Right forelimb (tissue), 1 donor: ENCODE measurements at places on chromosomes 13 and 19.

- no peak for DNase-seq
Observed at GRCh38 chr13:111604097-111604496, 283.7 kb downstream of the TEX29 start.

GRCh38 chr19:16470911-16471811 lies 609 bp downstream of the EPS15L1 start:
- no peak for DNase-seq

GRCh38 chr19:8512115-8512967 lies 1.6 kb downstream of the ZNF414 start:
- DNase-seq, result no peak

DNA sequence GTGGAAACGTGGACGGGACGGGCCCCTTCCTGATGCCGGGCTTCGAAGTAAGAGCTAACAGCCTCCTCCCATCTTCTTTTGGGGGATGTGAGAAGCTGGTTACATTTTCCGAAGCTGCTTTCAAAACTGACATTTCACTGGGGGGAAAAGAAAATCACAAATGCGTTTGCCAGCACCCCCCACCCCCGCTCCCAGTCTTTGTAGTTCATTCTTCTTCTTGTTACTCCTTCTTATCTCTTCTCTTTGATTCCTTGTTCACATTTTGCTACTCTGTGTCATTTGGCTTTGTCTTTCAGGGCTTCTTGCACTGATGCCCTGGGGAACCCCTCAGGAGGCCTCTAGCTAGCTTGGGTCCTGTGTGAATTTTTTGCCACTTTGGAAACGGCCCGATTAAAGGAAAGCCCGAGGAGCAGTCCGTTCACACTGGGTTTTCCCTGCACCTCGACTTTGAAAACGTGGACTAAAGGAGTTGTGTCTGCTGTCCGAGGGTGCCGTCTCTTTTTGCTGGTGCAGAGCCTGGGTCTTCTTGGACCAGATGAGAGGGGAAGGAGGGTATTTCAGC lies 1.3 kb downstream of the CARM1 start:
- DNase-seq, result no peak

- no peak for DNase-seq
Observed at GRCh38 chr13:19055611-19056010, 126.0 kb downstream of the TUBA3C start.

DNA sequence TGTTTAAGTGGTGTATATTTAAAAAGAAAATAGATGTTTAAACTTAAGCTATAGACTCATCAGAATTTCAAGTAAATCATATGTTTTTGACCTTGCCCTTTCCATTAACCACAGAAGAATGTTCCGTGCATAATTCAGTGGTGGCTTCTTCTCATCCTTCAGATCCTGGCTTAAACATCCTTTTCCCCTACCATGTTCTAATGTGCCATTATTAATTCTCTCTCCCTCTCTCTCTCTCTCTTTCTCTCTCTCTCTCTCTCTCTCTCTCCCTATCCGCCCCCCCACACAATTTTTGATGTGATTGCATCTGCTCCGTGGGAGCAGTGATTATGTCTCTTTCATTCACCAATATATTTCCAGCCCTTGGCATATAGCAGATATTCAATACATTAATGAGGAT lies 116.4 kb downstream of the DCLK1 start:
- DNase-seq, result no peak

DNA sequence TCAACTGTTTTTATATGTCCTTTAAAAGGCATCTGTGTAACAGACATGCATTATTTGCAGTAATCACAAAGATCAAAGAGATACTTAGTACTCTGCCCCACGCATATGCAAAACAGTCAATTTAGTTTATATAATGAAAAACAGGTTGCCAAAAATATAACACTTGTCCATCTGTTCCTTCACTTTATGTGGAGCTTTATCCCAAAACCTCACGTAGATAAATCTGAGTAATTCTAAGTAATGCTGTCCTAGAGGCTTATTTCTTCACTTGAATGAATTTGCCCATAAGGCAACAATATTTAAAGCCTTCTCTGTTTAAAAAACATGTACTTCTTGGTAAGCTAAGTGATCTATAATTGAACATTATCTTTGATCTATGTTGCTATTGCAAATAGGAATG lies 20.3 kb upstream of the SLITRK6 start:
- DNase-seq, result no peak

DNA sequence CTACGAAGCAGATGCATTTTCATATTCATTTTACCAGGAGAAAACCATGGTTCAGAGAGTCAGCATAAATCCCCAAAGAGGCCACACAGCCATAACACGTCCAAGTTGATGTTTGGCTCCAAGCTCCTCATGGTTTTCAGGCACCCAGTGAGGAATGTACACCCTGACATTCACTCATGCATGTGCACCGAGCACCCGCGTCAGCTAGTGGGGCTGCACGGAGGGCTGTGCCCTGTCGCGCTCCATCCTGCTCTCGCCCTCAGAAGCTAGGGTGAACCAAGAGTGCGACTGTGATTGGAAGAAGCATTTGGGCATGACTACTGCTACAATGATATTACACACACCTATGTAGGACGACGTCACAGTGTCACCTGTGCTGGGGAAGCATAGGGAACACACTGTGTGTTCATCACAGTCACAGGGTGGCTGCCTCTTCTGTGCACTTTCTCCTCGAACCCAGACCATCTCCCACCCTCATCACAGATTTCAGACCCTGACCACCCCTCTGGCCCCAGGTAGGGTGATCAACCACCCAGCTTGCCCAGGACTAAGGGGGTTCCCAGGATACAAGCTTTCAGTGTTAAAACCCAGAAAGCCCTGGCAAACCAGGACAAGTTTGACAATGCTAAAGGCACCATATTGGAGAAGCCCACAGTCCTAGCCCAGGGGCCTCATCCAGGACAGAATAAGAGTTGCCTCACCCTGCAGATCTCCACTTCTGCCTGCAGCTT lies 148.6 kb upstream of the ZNF507 start:
- DNase-seq, result no peak

GRCh38 chr19:33375156-33375836 lies 1.8 kb downstream of the CEBPG start:
- DNase-seq, result no peak

GRCh38 chr19:45591004-45591637 lies 6.5 kb upstream of the OPA3 start:
- no peak for DNase-seq

DNA sequence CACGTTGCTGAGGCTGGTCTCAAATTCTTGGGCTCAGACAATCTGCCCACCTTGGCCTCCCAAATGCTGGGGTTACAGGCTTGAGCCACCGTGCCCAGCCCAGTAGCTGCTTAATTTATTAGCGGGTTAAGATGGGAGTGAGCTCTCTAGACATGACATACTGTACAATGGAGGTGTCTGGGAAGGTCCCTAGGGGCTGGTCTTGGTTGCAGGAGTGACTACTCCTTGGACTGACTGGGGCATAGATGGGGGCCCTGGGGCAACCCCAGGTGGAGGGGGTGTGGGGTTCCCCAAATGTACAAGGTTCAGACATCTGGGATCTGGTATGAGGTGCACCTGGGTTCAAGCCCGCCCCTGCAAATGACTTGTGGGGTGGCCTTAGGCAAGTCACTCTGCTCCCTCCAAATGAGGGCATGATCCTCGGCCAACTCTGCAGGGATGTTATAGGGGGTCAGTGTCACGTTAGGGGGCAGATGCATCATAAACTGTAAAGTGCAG lies 12.8 kb downstream of the CIB3 start:
- no peak for DNase-seq

- peak; percentile 53 for DNase-seq
Observed at GRCh38 chr19:46924874-46925547, 64.2 kb downstream of the ARHGAP35 start.

- DNase-seq, result no peak
Observed at GRCh38 chr19:58518256-58519086, 1.1 kb downstream of the ZBTB45 start.

DNA sequence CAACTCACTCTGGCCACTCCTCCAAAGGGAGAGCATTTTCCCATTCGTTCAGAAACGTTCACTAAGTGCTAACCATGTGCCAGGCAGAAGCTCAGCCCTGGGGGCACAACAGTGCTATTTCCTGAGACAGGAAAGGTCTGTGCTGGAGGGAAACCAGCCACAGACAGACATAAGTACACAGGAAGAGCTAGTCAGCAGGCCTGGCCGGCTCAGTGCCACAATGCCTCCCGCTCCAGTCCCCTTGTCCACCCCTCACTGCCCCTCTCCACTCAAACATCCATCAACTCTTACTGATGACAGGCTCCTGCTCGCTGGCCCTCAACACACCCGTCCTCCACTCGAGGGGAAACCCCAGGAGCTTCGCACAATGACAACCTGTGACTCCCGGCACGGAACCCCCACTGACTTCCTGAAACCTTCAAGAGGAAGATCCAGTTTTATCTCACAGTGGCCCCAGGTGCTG lies 11.3 kb upstream of the PLA2G4C start:
- DNase-seq, result peak; percentile 49

- no peak for DNase-seq
Observed at GRCh38 chr19:3108775-3109174, 14.6 kb downstream of the GNA11 start.

DNA sequence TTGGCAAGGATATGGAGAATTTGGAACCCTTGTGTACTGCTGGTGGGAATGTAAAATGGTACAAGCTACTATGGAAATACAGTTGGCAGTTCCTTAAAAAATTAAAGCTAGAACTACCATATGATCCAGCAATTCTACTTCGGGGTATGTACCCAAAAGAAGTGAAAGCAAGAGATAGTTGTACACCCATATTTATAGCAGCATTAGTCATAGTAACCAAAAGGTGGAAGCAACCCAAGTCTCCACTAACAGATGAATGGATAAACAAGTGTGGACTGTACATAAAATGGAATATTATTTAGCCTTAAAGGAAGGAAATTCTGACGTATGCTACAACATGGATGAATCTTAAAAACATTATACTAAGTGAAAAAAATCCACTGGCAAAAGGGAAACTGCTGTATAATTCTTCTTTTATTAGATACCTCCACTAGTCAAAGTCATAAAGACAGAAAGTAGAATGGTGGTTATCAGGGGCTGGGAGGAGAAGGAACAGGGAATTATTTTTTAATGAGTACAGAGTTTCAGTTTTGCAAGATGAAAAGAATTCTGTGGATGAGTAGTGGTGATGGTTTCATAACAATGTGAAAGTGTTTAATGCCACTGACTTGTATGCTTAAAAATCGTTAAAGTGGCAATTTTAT lies 141.6 kb downstream of the RXFP2 start:
- no peak for DNase-seq

DNA sequence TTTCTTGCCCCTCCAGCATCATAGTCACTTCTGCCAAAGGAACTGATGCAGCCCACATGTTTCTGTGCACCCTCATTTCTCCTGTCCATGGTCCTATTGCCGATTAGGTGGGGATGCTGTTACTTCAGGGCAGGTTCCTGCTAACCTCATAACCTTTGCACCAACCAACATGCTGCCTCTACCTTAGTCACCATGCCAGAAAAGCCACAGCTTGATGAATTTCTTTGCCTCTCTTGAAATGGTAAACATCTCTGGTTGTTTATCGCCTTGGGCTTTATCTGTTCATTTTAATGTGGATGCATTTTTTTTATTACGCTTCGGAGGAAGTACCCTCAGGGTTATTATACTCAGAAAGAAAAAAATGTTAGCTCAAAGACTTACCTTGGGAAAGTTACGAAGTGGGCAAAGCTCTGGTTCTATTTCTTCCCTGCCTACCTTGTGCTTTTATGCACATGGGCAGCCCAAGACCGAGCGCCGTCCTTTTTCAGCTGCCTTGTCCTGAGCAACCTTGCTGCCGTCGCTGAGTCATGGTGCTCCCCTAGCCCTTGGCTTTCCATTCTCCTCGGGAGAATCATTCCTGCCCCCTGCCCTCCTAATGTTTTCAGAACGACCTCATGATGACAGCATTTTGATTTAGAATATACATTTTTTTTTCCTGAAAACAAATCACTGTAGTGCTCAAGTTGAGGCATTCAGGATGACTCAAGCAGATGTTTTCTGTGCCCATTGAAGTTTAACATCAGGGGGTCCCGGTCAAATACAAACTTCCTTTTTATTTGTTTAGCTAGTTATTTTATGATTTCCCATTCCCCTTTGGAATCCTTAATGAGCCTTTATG lies 280.0 kb downstream of the SHISA2 start:
- DNase-seq, result no peak

DNA sequence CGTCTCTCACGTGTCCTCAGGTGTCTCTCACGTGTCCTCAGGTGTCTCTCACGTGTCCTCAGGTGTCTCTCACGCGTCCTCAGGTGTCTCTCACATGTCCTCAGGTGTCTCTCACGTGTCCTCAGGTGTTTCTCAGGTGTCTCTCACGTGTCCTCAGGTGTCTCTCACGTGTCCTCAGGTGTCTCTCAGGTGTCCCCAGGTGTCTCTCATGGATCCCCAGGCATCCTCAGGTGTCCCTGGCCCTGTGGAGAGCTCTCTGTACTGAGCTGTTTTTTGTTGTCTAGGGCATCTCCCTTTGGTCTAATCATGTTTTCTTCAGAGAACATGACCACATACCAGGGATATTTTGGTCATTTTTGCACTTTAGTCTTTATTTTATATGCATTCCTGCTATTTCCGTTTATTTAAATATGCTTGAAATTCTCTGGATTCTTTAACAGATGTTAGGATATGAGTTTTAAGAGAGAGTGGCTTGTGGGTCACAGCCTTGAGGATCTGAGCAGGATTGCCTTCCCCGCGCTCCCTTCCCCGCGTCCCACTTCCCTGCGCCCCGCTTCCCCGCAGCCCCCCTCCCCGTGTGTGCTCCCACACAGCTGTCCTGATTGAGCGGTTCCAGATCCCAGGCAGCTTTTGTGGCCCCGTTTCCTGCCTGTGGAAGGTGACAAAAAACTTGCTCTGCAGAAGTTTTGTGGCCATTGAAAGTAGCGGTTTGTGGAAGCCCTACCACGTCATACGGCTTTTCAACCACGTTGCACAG lies 31.9 kb downstream of the ATP4B start:
- DNase-seq, result no peak

DNA sequence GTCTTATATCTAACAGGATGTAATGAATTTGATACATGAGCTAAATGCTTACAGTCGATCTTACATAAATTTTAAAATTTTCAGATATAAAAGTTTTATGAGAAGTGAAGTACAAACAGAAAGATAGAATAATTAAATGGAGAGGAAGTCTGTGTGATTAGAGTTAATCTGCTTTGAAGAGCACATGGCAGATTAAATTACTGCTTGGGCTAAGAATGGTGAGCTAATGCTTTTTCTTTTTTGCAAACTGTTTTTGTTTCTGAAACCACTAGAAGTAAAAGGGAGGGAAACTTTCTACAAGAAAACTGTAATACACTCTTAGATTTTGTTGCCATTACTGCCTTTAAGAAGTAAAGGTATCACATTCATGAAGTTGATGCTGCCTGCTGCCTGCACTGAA lies 96.3 kb upstream of the SPRY2 start:
- no peak for DNase-seq

- no peak for DNase-seq
Observed at GRCh38 chr19:10270180-10270615, 722 bp upstream of the ICAM1 start.
